ENCODE measurements at places on chromosomes 2 and 18.

GRCh38 chr2:2812117-2812516 is 481.0 kb upstream of the MYT1L start:
- no peak for DNase-seq

DNA sequence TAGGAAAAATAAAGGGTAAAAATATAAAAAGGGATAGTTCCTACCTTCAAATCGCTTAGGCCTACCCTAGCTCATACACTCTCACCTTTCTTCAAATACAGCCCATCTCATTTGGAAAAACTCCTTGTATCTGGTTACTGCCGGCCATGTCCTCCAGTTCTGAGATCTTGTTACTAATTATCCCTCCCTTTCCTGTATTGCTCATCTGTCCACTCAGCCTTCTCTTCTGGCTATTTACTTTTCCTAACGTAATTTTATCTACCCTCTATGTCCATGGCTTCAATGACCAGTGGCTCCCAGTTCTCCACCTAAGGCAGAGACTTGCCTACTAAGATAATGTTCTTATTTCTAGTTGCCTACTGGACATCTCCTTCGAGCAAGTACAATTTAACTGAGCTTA is 342.9 kb upstream of the ACVR2A start:
- no peak for DNase-seq

- no peak for DNase-seq
Measured at GRCh38 chr2:20990442-20991430, 53.1 kb downstream of the APOB start.

DNA sequence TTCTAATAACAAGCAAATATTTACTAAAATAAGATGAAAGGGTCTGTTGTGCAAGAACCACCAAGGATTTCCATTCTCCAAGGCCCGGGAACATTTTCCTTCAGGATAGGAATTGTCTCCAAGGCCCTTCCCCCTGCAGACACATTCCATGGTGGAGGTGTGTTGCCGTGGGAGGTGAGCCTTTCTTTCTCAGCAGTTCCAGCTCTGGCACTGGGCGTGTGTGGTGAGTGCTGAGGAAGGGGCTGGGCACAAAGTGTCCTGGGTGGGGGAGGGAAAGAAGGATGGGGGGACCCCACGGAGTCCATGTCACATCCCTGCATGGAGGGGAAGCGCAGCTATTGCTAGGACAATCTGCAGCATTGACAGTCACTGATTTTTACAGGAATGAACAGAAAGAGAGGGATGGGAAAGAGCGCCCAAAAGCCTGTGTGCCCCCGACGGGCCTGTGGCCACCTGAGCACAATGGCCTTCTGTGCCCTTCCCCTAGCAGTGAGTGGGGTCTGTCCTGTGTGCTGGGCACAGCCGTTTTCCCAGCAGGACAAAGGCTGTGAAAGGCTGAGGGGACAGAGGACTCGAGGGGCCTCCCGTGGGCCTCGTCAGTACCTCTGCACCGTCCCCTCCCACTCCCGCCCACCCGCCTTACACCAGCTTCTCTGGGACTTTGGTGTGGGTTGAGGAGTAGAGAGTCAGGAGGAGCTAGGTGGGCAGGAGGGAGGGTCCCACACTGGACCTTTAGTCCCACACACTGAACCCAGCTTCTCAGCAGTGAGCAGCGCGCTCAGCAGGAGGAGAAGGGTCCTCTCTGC is 79.8 kb downstream of the PTGR3 start:
- no peak for DNase-seq

DNA sequence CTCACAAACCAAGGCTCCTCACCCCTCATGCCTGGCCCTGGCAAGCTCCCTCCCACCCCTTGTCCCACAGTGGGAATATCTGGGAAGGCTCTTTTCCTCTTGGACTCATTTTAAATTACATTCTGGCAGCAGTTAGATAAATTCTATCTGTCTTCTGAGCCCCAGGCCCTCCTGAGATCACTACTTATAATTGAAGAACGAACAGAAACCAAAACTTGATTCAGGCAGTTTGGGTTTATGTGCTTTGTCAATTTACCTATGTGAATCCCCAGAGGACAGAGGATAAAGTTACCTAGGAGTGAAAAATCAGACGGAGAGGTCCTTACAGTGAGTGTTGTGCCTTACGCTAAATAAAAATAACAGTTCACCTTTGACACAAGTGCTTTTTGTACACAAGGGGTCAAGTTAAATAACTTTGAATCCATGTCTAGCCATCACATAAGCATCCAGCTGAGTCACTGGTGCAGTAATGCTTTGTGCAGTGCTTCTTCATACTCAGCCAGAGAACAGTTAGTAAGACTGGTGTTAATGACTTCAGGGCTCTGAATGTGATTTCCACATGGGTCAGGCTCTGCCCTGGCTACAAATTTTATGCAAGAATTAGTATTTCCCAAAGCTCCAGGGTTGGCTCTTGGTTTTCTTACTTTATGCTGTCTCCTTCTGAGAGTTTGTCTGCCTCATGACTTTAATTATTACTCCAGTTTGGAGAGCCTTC is 329.3 kb downstream of the INSIG2 start:
- no peak for DNase-seq

GRCh38 chr2:47196046-47196445 is 40.9 kb upstream of the STPG4 start:
- DNase-seq: no peak

DNA sequence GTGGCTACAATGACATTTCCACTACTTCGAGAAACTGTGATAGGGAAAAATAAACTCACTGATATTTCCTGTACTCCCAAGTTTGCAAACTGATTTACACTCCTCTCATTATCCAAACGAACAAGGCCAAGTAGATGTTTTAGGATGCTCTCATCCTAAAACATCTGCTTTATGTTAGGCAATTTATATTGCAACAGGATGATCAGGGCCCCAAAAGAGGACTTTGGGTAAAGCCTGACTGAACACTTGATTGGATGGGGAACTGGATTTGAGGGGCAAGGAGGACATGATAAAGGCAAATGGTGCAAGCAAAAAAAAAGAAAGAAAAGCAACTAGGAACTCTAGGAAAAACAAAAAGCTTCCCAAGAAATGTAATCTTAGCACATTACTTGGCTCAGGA is 2.1 kb upstream of the HES6 start:
- DNase-seq: no peak

DNA sequence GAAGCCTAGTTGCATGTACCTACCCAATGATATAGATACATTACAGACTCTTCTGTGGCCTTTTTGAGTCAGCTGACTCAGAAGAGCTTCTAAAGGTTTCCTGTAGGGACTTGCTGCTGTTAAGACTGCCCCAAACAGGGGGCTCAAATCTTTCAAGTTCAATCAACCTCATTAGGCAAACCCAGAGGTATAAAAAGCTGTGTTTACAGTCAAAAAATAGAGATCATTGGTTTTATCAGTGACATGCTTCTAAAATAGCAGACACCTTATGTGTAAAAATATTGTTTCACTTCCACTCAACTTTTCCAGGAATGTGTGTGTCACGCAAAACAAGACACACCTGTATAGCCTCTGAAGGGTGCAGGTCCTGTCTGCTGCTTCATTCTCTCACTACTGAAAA is 624.3 kb upstream of the FANCL start:
- no peak for DNase-seq

- no peak for DNase-seq
Measured at GRCh38 chr2:64214281-64215115, 70.3 kb upstream of the PELI1 start.

GRCh38 chr2:71561441-71562267 is 108.3 kb downstream of the DYSF start:
- DNase-seq: no peak

- no peak for DNase-seq
Measured at GRCh38 chr2:223692191-223692947, 90.2 kb upstream of the SCG2 start.

- DNase-seq: no peak
Measured at GRCh38 chr2:202418511-202418910, 42.4 kb downstream of the BMPR2 start.
